Osteocyte (in vitro differentiated cells): ENCODE measurements at places on chromosomes 13 and 19. TPM values are rescaled to one million over a fixed set of nuclear protein-coding genes. Genes with fewer than 3 reads are reported as not detected.

DNA sequence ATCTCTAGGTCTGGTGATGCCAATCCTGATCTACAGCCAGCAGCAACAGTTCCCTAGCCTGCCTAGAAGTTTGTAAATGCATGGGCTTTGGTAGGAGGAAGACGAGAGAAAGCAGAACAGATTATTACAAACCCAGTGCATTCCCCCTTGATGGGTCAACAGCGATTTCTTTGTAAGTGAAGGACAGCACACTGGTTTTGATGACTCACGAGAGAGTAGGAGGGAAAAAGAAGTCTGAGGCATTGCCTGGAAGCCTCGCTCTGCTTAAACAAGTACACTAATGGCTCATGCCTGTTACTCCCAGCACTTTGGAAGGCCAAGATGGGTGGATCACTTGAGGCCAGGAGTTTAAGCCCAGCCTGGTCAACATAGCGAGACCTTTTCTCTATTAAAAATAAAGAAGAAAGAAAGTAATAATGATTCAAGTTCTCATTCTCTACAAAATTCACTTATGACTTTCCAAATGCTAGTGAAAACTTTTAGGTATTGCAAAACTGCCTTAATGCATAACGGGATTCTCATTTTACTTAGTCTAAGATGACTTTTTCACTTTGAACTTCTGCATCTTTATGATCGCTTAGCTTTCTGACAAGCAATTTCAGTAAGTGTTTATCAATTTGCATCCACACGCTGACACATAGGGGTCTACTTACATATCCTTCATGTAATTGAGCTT lies 47.7 kb upstream of the USPL1 start:
- no peak for DNase-seq

GRCh38 chr19:38617764-38618589 lies at the start of gene MAP4K1:
TSS of gene MAP4K1 (minus strand) at chr19:38617953. CDS start at chr19:38617895, 58 bp downstream.
- no peak for DNase-seq

LENG1 gene
- total RNA-seq = 5.6 and 7.1 TPM in 2 replicates

SH2D3A gene
- total RNA-seq = not detected in 2 replicates

TSEN34 gene
- 51.1 and 53.7 TPM in 2 replicates for total RNA-seq

DNA sequence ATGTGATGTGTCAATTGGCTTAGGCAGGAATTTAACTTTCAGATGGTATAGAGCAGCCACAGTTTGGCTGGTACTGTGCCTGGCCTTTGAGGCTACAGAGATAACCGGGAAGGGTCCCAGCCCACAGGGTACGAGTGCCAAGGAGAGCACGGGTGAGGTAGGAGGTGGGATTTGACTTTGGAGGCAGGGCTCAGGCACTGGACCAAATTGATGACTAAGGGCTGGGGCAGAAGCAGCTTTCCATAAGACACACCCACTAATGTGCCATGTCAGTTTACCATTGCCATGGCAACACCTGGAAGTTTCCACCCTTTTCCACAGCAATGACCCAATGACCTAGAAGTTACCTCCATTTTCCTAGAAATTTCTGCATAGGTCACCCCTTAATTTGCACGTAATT lies 466.2 kb downstream of the TSHZ3 start:
- DNase-seq = no peak

DNA sequence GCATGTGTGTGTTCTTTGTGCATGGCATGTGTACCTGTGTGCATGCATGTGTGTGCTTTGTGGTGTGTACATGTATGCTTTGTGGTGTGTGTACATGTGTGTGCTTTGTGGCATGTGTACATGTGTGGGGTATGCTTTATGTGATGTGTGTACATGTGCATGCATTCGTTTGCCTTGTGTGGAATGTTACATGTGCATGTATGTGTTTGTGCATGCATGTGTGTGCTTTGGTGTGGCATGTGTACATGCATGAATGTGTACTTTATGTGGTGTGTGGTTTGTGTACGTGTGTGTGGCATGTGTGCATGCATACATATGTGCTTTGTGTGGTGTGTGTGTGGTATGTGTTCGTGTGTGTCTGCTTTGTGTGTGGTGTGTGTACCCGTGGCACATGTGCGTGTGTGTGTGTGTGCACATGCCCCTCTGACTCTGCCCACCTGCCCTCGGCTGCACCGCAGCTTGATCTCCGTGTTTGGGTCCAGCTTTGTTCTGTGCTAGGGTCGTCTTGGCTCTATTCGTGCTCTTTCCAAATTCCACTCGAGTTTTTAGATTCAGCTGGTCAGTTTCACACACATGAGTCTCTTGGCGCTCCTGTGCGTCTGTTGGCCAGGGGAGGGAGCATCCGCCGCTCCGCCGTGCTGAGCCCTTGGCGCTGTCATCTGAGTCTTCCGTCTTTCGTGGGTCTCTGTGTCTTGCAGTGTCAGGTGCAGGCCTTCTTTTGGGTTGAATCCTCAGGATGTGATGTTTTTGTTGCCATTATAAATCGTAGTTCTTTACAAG lies 46.5 kb upstream of the TFDP1 start:
- no peak for DNase-seq

GRCh38 chr13:26522571-26522970 lies 34.9 kb upstream of the WASF3 start:
- no peak for DNase-seq

GRCh38 chr13:23159760-23160637 lies 20.8 kb upstream of the SGCG start:
- no peak for DNase-seq

DNA sequence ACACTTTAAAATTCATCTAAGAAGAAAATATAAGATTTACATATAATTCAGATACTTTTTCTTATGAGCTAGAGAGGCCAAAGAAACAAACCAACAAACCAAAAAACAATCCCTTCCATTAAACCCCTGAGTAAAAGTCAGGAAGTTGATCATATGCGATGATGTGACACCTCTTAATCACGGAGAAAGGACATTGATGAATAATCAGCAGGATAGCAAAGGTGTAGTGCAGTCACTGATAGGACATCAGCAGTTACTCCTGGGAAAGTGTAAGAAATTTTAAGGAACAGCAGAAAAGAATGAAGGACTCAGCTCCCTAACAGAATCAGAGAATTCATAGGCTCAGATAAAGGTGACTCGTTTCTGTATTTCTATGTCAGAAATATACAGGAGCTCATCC lies 202.4 kb upstream of the EDNRB start:
- DNase-seq = no peak

- no peak for DNase-seq
Observed at GRCh38 chr19:2260341-2260805, 4.2 kb upstream of the JSRP1 start.

DNA sequence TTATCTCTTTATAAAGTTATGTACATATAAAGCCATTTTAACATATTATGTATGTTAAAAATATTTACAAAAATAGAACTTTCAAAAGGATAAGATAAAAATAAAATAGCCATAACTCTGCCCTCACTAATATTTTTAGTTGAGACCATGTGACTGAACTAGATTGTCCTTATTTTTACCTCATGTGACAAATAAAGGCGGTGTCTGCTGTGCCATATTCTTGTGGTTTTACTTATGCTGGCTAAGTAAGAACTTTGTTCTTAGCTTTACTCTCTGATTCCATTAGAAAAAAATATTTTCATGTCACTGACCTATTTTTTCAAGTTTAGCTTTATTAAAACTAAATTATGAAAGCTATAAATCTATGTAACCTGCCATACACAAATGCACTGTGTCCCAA lies 135.6 kb upstream of the TSC22D1 start:
- no peak for DNase-seq

DNA sequence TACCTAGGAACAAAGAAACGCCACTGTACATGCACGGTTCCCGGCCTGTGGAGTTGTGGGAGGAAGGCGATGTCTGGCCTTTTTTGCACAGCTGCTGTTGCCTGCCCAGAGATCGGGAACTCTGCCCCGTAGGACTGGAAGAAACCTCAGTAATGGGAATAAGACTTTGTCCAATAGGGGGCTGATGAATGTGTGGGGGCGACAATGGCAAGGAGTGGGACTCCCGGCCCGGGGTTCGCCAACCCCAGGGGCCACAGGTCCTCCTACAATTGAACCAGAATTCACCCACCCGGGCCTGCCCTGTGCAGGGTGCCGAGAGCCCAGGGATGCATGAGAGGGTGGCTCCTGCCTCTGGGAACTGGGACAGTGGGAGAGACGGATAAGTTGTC lies 2.0 kb upstream of the CEBPA start:
- DNase-seq = no peak

GRCh38 chr19:40576151-40576584 lies 505 bp upstream of the SHKBP1 start:
- no peak for DNase-seq

DNA sequence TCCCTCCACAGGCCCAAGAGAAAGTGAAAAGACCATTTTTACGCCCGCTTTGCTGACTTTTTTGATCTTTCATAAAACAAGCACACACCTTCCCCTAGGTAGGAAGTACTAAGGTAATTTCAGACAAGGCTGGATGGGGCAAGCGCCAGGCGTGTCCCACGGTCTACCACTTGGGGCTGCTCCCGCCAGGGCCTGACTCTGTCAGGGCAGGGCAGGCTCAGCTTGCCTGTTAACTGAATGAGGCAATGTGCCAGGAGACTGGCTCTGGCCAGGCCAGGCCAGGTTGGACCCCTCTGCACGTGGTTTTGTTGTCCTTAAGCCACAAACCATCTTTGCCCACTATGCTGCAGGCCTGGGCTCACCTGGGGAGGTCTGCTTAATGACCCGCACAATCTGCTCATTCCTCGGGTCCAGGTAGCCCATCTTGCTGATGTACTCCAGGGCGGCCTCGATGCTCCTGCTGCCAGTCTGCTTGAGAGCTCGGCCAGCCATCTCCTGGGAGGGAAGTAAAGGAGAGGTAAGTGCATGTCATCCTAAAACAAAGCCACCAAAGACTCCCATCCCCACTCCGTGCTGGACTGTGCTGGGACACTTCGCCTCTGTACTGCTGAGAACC lies 70.4 kb downstream of the LATS2 start:
- no peak for DNase-seq

DNA sequence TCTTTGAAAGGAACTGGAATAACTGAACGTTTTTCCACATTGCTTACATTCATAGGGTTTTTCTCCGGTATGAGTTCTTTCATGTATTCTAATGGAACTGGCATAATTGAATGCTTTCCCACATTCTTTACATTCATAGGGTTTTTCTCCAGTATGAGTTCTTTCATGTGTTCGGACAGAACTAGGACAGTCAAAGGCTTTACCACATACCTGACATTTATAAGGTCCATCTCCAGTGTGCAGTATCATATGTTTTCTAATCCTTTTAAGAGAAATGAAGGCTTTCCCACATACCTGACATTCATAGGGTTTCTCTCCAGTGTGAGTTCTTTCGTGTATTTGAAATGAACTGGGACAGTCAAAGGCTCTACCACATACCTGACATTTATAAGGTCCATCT lies 24.7 kb downstream of the ZNF564 start:
- no peak for DNase-seq

GRCh38 chr19:58558623-58559274 lies 338 bp upstream of the UBE2M start:
- DNase-seq = peak; percentile 100

DNA sequence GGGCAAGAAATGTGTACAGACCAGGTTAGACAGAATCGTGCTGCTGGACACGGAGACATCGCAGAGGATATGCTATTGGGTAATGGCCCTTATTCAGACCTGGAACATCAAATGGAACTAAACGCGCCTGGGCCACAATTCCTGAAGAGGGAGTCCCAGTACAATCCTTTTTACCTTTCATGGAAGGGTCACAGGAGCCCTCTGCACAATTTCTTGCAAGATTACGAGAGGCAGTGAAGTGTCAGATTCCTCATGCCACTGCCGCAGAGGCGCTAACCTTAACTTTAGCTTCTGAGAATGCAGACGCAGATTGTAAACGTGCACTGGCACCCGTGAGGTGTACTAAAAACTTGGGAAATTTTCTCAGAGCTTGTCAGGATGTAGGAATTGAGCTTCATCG lies 18.1 kb downstream of the CLEC4M start:
- DNase-seq = no peak

- DNase-seq = no peak
Observed at GRCh38 chr19:35459414-35460082, 11.5 kb downstream of the FFAR2 start.

- no peak for DNase-seq
Observed at GRCh38 chr19:1880611-1881392, 4.5 kb downstream of the ABHD17A start.

GRCh38 chr19:5977222-5977784 lies 637 bp downstream of the RANBP3 start:
- no peak for DNase-seq

GRCh38 chr13:48094404-48094780 lies 512 bp downstream of the MED4 start:
- DNase-seq = no peak

DNA sequence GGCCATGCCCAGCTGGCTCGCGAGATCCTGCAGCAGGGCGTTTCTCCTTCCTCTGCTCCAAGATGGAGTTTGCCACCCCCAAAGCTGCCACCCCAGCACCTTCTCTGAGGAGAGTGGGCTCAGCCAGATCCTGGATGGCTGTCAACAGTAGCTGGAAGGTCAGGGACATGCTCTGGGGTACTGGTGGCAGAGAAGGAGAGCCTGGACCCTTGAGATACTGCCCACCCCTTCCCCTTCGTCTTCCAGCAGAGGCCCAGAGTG lies 11.6 kb downstream of the IRGC start:
- no peak for DNase-seq

DNA sequence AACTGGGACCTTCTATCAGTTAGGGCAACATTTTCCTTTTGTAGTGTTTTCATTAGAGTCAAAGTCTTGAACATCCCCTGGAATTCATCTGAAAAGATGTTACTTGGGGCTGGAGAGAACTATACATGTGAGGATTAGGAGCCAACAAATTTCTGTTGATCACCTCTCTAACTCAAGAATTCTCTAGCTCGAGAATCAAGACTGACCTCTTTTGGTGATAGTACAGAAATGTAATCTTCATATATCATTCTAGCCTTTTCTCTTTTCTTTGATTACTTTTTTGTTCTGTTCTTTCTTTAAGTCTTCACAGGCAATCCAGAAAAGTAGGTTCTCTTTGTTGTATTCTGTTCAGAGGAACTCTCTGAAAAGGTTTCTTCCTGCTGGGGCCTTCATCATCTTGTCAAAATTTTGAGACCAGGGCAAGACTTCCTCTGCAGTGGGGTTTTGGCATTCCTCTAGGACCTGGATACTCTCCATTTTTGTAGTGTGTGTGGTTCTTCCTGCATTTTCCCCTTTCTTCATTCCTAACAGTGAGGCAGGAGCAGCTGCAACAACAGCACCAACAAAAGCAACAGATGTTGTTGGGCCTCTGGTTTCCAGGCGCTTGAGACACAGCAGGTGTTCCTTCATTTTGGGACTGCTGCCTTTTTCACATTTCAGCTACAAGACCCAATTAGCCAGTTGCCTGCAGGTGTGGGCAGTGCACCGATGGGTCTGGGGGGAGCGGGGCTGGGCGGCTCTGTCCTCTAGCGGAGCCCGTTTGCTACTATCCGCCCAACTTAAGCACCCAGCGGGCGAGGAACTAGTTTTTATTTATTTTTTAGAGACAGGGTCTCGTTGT lies 26.2 kb downstream of the ELF1 start:
- no peak for DNase-seq

ZNF784 gene
- total RNA-seq = 9.2 and 9.6 TPM in 2 replicates

CAMSAP3 gene
- 0.57 and 1.1 TPM in 2 replicates for total RNA-seq

- no peak for DNase-seq
Observed at GRCh38 chr19:12993562-12993961, 1.7 kb upstream of the NFIX start.

DNA sequence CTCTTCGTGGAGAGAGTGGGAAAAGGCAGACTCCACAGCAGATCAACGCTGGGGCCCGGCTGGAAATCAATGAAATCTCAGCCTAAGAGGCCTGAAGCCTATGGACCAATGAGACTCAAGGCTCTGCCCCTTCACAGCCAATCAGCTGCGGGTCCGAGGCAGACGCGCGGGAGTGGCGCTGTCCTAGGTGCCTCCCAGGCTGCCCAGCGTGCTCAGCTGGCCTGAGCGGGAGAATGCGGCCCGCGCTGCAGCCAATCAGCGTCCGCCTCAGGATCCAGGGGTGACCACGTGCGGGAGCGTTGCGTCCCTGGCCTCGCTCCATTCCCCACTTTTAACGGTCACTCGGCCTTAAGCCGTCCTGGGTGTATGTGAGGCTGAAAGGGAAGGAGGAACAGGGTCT lies at the start of gene ZBTB32:
Gene ZBTB32 (plus strand): TSS at position 341 of the 400 bp plus-strand sequence. CDS start 10,069 bp downstream, outside the sequence.
- no peak for DNase-seq
